ENCODE measurements at places on chromosomes 12 and 14.

DNA sequence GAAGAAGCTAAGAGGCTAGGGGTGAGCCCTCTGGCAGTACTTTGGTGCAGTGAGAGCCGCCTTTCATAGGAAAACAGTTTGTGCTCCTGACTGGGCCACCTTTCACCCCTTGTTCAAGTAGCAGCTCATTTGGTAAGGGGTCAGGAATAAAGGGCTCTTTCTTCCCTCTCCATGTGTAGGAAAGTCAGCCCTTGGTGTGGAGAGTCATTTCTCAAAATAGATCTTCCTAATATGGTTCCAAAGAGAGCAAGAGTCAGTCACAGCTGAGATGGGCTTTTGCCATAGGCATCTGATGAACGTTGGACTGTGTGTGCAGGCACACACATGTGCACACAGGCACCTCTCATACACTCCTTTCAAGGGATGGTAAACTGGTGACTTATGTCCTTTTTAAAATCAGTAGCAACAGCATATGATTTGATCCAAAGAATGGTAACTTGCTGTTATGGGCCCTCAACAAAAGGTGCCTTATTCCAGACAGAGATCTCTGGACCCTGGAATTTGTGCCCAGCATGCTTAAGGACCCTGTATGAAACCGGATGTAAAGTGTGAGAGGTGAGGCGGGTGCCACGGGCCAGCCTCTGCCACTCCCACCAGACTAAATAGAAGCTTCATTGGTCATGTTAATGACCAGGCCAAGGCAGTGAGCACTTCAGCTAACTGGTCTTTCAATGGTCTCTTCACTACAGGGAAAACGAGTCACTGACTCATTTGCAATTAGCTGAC, 16.7 kb upstream of the RIC8B start:
- no peak for DNase-seq

DNA sequence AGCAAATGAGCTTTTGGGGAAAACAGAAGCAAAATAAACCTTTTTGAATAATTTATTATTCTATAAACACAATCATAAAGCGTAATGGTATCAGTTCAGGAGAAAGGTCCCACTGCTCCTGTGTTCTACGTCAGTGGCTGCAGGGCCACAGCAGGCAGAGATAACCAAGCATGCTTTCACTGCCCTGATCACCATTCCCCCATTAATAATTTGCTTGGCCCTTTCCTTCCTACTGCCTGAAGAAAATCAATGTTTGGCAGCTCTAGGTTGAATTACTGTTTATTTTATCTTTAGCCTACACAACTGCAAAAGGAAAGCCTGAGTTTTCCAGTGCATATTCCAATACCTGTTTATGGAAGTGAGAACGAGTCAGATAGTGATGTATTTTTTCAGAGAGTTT, 369.9 kb downstream of the DIO2 start:
- no peak for DNase-seq

GRCh38 chr14:92880851-92881250, 42.1 kb upstream of the CHGA start:
- no peak for DNase-seq

- DNase-seq, result no peak
Measured at GRCh38 chr12:132305991-132306884, 23.2 kb downstream of the GALNT9 start.

- DNase-seq, result no peak
Measured at GRCh38 chr14:51691176-51691575, 39.5 kb downstream of the FRMD6 start.

DNA sequence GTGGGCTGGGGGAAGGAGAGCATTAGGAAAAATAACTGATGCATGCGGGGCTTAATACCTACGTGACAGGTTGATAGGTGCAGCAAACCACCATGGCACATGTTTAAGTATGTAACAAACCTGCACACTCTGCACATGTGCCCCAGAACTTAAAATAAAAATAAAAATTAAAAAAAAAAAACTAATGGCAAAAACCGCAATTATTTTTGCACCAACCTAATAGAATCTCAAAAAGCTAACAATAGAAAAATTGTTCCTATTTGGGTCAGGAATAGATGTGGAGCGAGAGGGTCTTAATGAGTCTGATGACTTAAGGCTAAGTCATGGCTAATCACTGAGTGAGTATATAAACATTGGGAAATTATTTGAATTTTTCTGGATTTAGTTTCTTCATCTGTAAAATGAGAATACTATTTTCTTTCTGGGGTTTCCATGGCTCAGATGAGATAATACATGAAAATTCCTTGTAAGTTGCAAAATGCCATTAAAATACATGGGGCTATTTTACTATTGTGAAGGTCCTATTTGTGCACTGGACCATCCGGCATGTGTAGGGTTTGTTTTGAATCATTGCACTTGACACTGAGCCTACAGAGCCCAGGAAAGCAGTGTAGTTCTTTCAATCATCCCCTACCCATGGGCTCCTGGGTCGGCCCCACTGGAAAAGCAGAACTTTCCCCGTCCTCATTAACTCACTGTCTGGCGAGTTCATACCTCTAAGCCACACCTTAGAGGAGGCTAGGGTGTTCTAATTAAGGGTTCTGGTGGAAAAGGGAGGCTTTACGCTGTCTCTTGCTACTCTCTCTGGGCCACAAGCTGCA, 164.1 kb upstream of the NTF3 start:
- DNase-seq, result no peak

DNA sequence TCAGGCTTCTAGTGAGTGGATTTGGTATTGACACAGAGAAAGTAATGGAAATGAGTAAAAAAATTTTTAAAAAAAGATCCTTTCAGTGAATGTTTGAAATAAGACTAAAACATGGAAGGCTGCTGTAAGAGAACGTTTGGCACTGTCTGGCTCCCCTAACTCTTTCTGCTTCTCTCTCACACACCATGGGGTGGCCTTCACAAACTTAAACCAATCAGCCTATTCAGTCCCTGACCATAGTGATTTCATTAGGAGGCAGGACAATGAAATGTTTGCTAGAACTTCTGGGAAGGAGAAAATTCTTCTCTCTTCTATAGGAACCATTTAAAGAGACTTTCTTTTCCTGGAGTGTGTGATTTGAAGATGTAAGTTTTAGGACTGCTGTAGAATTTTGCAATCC, 84.2 kb upstream of the GRIN2B start:
- no peak for DNase-seq

- DNase-seq, result no peak
Measured at GRCh38 chr12:25433581-25434325, 119.3 kb downstream of the LMNTD1 start.

DNA sequence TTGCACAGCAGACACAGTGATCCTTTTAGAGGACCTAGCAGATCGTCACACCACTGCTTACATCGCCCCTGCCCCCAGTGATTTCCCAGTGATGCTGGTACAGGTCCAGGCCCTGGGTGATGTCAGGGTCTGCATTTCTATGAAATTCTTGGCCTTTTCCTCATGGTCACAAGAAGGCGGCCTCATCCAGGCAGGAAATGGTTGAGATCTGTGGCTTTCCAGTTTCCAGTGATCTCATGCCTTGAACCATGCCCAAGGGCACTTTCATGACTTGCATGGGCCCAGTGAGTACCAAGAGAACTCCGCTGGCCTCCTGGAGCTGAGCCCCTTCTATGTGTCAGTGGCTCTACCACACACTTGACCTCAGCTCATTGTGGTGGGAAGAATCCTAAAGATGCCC, 41.9 kb upstream of the BDKRB2 start:
- no peak for DNase-seq

GRCh38 chr14:94081386-94081820, 293 bp downstream of the IFI27L1 start:
- DNase-seq, result no peak

All from activated CD4-positive, alpha-beta T cell treated with anti-CD3 and anti-CD28 coated beads, Interleukin-2, amount 10 ng/mL, durations not matched to agents 24 days and 14 days (primary cell).